ENCODE measurements at places on chromosomes 1 and 21. TPM values are rescaled to one million over a fixed set of nuclear protein-coding genes. Genes with fewer than 3 reads are reported as not detected.

Gene RGS8
- total RNA-seq = 0.12 TPM

Gene PEF1
- total RNA-seq = 57.9 TPM

Gene UTS2
- total RNA-seq = not detected

Gene GUCA2B
- not detected for total RNA-seq

DNA sequence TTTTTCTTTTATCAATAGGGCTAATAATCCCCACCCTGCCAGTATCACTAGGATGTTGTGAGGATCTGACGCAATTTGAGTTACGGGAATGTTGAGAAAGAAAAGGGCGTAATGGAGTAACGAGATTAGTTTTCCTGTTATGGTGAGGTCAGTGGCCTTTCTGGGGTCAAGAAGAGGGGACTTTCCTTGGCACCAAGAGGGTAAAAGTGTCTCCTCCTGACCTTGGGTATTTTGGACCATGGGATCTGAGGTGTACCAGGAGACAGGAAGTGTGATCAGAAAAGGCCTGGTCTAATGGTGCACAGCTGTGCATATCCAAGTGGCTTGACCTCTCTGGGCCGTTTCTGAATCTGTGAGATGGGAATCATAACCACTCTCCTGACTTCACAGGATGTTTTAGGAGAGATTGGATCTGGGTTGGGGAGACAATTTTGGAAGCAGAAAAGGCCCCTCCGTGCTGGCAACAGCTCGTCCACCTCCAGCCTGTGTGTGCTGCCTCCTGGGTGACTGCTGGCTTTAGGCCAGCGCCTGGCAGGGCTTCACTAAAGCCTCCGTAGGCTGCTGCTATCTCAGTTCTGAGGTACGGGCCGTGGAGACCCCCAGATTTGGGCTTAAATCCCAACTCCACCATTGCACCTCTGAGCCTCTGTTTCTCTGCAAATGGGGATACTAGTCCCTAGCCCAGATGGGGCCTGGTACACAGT is 37.1 kb downstream of the ALPL start:
- H3K36me3 ChIP-seq = no peaks in the 10 kb centered on the region
- no peak for DNase-seq
- peaks cover 19% of the 10 kb centered on the region for H3K4me1 ChIP-seq
- no peak overlapping the region for H3K4me3 ChIP-seq
- no peak overlapping the region for H3K27ac ChIP-seq

GRCh38 chr1:245803666-245804037 is 648.9 kb downstream of the KIF26B start:
- H3K27ac ChIP-seq = no peak overlapping the region
- H3K36me3 ChIP-seq = no peaks in the 10 kb centered on the region
- peaks cover 7% of the 10 kb centered on the region for H3K4me1 ChIP-seq
- no peaks in the 10 kb centered on the region for H3K27me3 ChIP-seq
- no peak for DNase-seq

Gene ARTN
- 1.2 TPM for total RNA-seq

Gene TSPAN1
- total RNA-seq = 1.7 TPM
